T-helper 9 cell (primary cell): ENCODE measurements at places on chromosomes 16 and 17.

- DNase-seq = no peak
Measured at GRCh38 chr16:81638286-81638945, 140.7 kb upstream of the PLCG2 start.

DNA sequence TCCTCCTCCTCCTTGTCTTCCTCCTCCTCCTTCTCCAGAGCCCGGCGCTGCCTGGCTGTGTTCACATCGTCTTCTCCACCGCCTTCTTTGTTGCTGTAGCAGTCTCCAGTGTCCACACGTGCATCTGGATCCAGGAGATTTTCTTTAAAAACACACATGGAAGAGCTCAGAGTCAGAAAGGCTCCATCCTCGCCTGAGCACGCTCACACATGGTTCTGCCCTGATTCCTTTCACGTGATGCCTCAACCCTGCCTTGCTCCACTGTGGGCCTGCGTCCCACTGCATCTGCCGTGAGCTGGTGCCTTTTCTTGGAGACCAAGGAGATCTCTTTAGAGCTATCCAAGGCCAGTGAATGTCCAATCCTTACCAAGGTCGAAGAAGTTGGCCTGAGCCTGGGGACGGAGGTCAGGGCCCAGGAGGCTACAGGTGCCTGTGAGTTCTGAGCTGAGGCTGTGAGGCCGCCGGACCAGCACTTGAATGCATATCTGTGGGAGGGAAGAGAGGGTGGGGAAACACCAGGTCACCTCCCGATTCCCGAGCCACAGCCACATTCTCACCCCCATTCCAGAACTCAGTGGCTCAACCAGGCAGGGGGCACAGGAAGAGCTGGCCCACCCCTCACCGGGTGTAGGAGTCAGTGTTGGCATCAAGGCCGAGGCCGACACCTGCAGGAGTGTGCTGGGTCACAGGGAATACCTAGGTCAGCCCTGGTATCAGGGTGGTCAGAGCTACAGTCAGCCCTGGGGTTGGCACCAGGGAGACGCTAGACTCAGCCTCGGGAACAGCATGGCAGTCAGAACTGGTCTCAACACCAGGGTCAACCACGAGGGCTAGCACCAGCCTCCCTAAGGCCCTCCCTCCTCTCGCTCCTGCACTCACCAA lies 37.6 kb downstream of the HASPIN start:
- DNase-seq = no peak

DNA sequence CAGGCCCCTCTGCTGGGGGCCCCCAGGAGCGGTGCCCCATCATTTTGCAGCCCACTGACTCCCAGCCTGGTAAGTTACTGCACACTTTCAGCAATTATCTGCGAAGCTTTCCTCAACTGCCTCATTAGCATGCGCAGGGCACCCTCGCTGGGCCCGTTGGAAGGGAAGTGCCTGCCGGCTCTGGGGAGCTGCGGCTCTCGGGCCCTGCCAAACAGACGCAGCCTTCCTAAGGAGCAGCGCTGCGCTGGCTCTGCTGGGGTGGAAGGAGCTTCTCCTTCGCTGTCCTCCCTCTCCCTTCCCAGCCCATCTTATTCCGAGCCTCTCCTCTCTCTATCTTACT lies 71.0 kb downstream of the RBBP6 start:
- no peak for DNase-seq

GRCh38 chr17:74963656-74964055 lies 8.9 kb downstream of the HID1 start:
- no peak for DNase-seq

- no peak for DNase-seq
Measured at GRCh38 chr17:41296846-41297245, 5.8 kb downstream of the KRTAP29-1 start.

- no peak for DNase-seq
Measured at GRCh38 chr16:1553946-1554825, 20.7 kb downstream of the TMEM204 start.

GRCh38 chr17:81715107-81715871 lies 3.2 kb downstream of the SLC25A10 start:
- DNase-seq = no peak

DNA sequence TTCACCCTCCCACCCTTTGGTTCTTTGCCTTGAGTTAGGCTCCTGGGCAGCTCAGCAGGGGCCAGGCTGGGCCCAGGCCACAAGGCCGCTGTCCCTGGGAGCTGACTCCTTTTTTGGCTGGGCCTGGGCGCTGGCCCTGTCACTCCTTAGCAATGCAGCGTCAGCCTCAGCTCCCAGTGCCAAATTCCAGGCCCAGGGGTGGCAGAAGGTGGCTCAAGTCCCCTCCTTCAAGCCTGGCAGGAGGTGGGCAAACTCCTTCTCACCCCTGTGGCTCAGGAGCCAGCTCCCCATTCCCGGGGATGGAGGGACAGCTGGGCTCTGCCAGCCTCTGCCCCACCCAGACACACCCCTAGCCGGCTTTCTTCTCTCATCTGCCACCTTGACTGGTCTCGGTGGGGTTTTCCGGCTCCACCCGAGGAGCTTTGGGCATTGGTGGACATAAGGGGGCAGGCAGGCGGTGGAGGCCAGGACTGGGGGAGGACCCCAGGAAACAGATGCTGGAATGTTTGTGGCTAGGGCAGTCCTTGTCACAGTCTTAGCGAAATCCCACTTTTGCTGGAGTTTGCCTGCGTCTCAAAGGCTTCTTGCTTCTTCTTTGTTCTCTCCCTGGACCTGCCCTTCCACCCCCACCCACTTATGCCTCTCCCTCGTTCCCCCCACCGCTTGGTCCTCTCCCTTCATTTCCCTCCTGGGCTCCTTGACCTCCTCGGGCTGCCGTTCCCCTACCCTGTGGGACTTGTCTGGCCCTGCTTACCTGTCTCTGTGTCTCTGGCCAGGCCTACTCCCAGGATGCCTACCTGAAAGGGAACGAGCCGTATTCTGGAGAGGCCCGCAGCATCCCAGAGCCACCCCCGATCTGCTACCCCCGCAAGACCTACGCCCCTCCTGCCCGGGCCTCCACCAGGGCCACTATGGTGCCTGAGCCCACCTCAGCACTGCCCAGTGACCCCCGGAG lies 37.4 kb downstream of the ARHGAP23 start:
- DNase-seq = no peak

DNA sequence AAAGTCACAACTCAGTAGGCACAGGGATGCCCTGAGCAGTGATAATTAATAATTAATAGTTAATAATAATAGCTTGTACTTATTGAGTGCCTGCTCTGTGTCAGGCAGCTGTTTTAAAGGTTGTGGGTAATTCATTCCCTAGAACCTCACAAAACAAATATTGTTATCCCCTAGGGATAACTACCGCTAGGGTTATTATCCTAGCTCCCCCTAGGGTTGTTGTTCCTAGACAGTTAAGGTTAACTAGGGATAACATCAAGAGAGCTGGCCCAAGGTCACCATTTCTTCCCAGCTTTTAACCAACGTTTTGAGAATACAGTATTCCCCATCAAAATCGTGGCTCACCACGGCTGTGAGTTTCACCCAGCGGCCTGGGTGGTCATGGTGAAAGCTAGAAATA lies 180.1 kb downstream of the PRKCB start:
- no peak for DNase-seq
